ENCODE measurements at places on chromosomes 5 and 9.

- no peak for DNase-seq
Measured at GRCh38 chr5:124283031-124283430, 463.4 kb downstream of the ZNF608 start.

GRCh38 chr5:168746893-168747640 is 167.9 kb upstream of the PANK3 start:
- DNase-seq: no peak

DNA sequence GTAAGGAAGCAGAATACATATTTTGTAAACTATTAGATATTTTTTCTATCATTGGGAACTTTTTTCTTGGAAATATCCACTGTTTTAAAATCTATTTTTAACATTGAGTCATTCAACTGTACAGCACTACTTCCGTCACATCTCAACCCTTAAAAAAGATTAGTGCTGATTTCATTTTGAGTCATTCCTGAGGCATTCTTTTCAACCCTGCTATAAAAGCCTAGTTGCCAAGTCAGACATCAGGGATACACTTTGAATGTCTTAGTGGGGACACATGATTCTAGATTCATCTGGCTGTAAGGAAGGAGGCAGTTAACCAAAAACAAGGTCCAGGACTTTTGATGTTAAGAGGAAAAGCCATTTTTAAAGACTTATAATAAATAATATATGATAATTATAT is 160.9 kb downstream of the GIN1 start:
- DNase-seq: no peak

- no peak for DNase-seq
Measured at GRCh38 chr9:77475641-77476473, 172.3 kb downstream of the GNA14 start.

GRCh38 chr9:116792271-116792670 is 105.2 kb downstream of the TRIM32 start:
- DNase-seq: no peak
